ENCODE measurements at places on chromosomes 6 and 20.

GRCh38 chr20:13441388-13441787 lies 197.3 kb downstream of the TASP1 start:
- DNase-seq = no peak

- DNase-seq = no peak
Observed at GRCh38 chr6:51684603-51685002, 402.8 kb downstream of the PKHD1 start.

- no peak for DNase-seq
Observed at GRCh38 chr20:2760297-2760951, 40.0 kb downstream of the CPXM1 start.

GRCh38 chr6:10617008-10617696 lies 77.3 kb downstream of the C6orf52 start:
- DNase-seq = no peak

DNA sequence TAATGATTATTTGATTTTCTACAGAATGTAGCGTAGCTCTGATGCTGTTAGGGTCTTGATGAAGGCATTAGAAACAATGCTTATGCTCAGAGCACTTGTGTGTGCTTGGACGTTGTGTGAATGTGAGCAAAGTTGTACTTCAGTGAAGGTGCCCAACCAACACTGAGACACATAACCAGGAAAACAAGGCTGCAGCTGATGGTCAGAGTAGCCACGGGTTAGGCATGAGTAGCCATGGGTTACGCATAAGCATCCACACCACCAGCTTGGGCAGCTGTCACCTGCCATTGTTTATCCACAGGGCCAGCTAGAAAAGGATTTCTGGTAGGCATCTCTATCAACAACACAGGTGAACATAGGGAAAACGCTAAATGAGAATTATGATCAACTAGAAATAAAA lies 326.6 kb downstream of the NRN1 start:
- DNase-seq = no peak
